ENCODE measurements at places on chromosomes 4 and X. TPM values are rescaled to one million over a fixed set of nuclear protein-coding genes. Genes with fewer than 3 reads are reported as not detected.

The SHROOM2 gene
- 19.8 TPM for polyA plus RNA-seq

The NPY2R gene
- polyA plus RNA-seq = 0.36 TPM

The RNF4 gene
- polyA plus RNA-seq = 70.9 TPM

The SSX4B gene
- not detected for polyA plus RNA-seq

The CDX4 gene
- polyA plus RNA-seq = not detected

The C4orf36 gene
- 2.8 TPM for polyA plus RNA-seq

The NAA11 gene
- polyA plus RNA-seq = not detected

The GLRB gene
- polyA plus RNA-seq = 11.9 TPM

The WAS gene
- polyA plus RNA-seq = 4.0 TPM

DNA sequence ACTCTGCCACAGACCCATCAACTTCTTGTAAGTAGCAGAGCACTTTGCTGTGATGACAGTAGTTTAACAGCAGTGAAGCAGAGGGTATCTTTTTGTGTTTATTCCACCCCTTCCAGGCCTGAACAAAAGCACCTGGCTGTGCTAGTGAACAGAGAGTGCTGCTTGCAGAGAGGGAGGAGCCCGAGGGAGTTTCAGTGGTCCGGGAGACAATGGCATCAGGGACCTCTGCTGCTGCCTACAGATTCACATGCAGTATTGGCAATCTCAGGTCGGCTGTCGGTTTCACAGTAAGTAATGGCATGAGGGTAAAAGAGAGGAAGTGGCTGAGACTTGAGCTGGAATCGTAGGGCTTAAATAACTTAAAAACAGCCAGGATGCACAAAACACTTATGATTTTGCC lies 755.8 kb downstream of the RPA4 start:
- no peak for DNase-seq

DNA sequence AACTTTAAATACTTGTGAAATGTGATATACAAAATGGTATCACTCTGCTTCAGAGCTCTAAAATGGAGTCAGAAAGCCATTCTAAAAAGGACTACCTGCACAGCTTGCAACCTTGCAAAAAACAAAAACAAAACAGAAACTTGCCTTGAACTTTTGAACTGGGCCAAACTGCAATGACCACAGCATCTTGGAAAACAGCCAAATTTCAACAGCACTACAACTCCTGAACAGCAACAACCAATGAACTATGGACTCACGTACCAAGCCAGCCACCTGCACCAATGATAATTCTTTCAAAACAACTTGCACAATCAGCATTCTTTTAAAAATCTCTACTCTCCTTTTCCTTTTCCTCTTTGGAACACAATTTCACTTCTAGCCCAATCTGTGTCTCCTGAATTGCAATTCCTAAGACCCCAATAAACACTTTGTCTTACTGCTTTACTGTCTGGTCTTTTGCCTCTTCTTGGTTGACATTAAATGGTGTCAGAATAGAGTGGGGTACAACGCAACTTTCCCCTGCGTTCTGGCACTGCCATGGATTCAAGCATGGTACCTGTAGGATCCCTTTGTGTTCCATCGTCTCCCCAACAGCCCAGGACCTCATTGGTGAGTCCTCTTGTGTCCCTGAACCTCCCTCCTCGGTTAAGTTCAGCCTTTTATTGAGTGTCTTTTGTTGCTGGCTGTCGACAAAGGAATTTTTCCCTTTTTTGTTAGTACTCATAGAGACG lies 35.7 kb upstream of the FMR1 start:
- DNase-seq = no peak

DNA sequence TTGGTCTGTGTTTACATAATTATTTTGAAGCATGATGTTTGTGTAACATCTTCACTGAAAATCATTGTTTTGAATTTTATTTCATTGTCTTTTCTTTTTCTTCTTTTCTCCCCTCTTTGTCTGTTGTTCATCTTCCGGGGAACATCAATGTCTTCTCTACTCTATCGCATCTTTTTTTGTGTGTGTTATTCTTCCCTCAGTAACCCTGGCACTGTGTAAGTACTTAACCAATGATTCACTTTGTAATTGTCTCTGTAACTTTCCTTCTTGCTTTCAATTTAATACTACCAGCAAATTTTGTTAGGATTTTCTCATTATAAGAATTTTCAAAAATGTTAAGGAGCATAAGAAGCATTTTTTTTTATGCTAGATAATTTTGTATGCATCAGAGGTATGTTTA lies 130.8 kb downstream of the PDLIM5 start:
- DNase-seq = no peak

- DNase-seq = no peak
Measured at GRCh38 chr4:123749383-123749782, 352.8 kb downstream of the SPRY1 start.

- no peak for DNase-seq
Measured at GRCh38 chr4:16779028-16779675, 119.3 kb downstream of the LDB2 start.

GRCh38 chr4:152063621-152064240 lies 302.9 kb upstream of the GATB start:
- DNase-seq = peak; percentile 39

GRCh38 chr4:162401021-162401420 lies 237.2 kb upstream of the FSTL5 start:
- DNase-seq = no peak

GRCh38 chr4:158805635-158806471 lies 37.0 kb downstream of the FNIP2 start:
- DNase-seq = no peak

DNA sequence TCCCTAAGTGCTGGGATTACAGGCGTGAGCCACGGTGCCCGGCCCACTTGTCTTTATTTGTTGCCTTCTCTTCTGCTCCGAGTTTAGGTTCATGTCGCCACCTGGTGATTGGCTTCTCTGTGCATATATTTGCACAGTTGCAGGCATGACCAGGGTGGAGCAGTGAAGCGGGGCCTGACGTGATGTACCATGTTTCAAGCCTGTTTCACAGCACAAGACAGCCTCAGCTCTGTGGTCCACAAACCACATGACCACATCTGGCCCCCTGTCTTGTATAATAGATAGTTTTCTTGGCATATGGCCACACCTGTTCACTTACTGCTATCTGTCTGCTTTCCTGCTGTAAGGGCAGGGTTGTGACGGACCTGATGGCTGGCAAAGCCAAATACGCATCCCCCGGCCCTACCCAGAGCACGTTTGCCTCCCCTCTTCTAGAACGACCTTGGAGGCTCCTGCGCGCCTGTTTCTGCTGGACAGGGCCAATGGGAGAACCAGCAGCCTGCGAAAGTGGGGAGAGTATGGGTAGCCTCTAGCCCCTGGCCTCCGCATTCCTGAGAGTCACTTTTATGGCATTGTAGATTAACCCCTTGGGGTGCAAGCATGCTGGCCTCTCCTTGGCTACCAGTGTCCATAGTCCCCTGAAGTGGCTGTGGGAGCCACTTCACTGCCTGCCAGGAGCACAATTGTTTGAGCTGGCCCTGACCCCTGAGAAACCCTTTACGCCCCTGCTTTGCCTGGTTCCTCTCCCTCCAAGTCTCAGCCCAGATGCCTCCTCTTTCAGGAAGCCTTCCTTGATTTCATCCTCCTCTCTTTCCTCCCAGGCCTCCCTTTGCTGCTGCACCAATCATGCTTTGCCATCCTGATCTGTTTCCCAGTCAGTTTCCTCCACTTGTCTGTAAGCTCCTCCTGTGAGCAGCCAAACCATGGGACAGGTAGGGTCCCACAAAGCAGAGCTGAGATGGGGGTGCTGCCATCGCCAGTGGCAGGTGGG lies 6.0 kb upstream of the SH3TC1 start:
- no peak for DNase-seq

DNA sequence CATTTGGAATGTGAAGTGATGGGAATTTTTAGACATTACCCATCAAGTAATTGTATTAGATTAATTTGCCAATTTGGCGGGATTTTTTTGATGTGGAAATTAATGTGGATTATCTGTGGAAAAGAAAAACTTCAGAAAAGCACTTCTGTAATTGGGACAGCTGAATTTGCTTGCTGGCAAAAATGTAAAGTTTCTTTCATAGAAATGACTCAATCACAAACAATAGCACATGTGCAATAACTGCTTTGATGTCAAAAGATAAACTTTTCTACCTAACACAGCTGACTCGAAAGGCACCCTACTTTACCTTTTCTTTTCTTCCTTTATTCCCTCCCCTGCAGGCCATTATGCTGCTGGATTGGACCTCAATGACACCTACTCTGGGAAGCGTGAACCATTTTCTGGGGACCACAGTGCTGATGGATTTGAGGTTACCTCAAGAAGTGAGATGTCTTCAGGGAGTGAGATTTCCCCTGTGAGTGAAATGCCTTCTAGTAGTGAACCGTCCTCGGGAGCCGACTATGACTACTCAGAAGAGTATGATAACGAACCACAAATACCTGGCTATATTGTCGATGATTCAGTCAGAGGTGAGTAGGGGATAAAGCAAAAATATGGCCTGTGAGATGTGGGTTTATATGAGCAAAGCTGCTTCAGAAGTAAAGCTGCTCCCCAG lies 1.4 kb downstream of the AREG start:
- no peak for DNase-seq

- DNase-seq = no peak
Measured at GRCh38 chr4:122798101-122798500, 28.5 kb upstream of the FGF2 start.

- DNase-seq = no peak
Measured at GRCh38 chr4:40846532-40846931, 96.8 kb downstream of the NSUN7 start.
